Caudate nucleus (tissue), 63 donors: ENCODE measurements at places on chromosomes 16 and 17.

DNA sequence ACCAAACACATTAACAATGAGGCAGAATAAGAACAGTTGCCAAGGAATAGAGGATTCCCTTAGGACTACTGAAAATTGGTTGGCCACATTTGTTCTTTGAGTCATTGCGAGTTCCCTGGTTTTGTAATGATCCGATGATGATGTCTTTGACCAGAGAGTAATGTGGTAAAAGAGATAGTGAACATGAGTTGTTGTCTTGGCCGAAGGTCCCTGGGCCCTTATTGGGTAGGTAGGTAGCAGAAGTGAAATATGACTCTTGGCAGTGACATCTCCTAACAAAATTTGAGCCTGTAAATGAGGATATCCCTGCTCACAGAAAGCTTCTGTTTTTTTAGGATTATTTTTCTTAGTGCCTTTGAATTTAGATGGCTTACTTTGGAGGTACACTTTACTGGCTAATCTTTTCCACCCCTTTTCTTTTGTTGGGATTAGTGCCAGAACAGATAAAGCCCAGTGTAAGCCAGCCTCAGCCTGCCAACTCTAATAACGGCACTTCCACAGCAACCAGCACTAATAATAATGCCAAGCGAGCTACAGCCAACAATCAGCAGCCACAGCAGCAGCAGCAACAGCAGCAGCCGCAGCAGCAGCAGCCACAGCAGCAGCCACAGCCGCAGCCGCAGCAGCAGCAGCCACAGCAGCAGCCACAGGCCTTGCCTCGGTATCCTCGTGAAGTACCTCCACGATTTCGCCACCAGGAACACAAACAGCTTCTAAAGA, 47.2 kb downstream of the TNRC6A start:
- DNase-seq: no peak

DNA sequence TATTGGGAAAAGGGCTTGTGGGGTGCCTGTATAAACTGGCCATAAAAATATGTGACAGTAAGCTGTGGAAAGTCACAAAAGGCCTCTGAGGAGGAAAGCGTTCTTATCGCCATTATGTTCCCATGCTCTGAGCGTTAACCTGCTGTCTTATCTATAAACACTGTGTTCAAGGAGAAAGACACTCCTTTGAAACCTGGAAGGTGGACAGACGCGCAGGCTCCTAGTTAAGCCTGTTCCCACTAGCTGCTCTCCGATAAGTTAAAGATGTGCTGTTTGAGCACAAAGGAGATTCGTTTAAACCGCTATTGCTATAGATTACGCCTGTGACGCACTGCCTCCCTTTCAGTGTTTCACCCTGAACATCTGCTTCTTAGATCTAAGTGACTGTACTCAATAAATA, 5.2 kb downstream of the ALOX12B start:
- no peak for DNase-seq

GRCh38 chr16:29891525-29892457, 7.6 kb downstream of the SEZ6L2 start:
- DNase-seq: no peak

DNA sequence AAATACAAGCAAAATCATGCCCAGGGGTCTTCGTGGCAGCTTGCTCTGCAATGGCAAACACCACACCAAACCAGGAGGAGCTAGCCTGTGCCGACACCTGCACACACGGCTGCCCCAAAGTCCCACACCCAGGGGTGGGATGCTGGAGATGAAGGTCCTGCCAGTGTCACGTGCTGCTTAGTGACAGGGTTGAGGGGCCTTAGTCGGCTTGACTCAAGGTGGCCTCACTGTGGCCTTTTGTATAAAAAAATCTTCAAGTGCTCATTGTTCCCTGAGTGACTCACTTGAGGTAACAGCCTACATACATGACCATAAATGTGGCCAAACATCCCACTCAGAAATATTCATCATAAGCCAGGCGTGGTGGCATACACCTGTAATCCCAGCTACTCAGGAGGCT, 7.3 kb downstream of the TRIM65 start:
- DNase-seq: no peak

DNA sequence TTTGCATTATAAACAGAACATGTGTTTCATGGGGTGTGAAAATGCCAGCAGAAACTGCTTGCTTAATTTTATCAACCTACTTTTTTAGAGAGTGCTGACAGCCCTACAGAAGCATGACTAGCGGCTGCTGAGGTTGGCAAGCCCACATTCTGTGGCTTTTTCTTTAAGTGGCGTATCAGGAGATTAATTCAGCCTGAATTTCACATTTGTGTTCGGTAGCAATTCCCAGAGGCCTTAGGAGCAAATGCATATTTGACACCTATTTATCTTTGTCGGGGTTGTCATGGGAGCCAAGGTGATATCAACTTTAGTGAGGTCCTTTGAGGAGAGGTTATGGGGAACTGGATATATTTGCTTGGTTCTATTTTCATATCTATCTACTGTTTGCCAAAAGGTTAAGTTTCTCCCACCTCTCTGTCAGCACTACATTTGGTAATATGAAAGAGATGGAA, 140.9 kb downstream of the KCNJ2 start:
- DNase-seq: no peak

- no peak for DNase-seq
Observed at GRCh38 chr17:60094754-60095153, 16.0 kb upstream of the HEATR6 start.

DNA sequence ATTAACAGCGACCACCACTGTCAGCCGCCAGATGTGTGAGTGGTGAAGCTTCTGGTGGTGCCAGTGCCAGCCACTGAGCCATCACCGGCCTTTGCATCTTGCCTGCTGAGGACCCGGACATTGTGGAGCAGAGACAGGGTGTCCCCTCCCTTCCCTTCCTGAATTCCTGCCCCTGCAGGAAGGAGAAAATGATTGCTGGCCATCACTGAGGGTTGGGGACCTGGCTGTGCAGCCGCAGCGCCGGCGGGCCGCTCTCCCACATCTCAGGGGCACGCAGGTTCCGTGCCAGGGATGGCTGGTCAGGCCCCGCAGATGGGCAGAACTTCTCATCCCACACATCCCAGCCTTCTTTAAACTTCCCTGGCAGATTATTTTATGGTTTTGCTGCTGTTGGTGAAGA, 56.5 kb downstream of the RPTOR start:
- DNase-seq: no peak

DNA sequence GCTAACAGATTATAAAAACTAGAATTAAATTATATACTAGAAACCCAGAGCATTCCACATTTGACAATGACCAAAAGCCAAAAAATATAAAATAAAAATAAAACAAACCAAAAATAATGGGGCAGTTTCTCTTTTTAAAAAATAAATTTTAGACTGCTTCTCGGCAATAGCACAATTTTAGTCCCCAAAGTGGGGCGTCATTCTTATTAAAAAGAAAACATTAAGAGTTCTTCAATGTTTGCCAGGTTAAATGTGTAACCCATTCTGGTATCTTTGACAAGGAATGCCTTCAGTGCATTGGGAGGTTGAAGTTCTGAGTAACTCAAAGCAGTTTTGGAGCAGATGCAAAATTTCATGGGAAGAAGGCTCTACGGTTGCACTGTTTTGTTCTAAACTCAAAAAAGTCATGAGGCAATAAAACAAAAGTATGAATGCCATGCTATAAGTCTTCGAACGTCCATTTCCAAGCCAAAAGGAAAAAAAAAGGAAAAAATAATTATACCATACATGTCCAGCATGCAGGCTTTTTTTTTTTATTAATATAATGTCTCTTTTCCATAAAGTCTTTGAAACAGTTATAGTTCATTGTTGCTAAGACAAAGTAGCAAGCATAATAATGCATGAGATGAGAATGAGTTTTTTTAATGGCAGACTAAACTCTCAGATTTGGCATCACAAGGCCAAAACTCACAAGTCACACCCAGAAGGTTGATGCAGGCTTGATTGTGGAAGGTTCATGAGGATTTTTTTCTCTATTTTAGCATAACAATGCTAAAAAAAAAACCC, 3.1 kb downstream of the MAF start:
- DNase-seq: no peak

DNA sequence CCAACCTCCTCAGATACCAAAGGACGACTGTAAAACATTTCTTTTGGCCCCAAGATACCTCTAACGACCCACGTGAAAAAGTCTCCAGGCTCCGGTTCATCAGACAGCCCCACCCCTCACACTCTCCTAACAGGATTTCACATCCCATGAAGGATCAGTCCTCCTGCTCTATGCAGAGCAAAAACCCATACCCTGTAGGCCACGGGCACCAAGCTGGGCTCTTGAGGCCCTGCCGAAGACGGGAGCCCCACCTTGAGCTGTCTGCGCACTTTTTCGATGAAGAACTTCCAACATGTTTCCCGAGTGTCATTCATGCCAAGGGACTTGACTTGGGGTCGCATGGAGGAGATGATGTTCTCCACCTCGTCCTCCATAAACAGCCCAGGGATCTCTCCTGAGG, 89.9 kb downstream of the PGS1 start:
- DNase-seq: no peak

GRCh38 chr17:8436844-8437171, 1.1 kb downstream of the NDEL1 start:
- DNase-seq: no peak

DNA sequence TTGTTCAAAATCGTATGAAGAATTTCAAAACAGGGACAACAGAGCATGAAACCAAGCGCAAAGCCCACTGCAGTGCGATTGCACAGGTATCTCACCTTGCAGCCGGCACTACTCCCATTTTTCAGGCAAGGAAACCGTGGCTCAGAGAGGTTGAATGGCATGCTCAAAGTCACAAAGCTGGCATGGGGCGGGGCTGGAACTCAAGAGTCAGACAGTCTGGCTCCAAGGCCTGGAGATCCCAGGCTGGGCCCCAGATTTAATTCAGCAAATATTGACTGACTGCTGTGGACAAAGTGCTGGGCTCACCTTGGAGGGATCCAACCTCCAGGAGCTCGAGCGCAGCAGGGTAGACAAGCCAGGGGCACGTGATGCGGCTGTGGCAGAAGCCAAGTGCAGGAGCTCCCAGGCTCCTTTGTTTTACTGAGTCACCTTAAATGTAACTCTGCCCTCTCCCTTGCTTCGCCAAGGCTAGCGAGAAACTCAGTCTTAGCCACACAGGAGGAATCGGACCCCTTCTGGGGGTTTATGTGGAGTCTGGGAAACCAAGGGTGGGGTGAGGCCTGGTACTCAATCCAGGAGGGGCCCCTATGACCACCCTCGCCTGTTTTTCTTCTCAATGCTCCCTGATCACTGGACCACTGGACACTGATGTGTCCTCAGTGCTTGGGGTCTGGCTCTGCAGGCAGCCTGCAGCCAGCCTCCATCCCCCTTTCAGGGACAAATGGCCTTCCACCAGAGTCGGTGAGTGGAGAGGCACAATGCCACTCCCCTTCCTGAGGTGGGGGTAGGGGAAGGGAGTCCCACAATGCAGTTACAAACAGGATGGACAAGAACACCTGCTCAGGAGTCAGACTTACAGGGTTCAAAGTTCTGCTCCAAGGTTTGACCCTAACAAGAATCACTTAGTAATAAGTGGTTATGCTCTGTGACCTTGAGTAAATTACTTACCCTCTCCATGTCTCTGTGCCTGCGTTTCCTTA, 3.9 kb upstream of the SPATA20 start:
- DNase-seq: no peak

DNA sequence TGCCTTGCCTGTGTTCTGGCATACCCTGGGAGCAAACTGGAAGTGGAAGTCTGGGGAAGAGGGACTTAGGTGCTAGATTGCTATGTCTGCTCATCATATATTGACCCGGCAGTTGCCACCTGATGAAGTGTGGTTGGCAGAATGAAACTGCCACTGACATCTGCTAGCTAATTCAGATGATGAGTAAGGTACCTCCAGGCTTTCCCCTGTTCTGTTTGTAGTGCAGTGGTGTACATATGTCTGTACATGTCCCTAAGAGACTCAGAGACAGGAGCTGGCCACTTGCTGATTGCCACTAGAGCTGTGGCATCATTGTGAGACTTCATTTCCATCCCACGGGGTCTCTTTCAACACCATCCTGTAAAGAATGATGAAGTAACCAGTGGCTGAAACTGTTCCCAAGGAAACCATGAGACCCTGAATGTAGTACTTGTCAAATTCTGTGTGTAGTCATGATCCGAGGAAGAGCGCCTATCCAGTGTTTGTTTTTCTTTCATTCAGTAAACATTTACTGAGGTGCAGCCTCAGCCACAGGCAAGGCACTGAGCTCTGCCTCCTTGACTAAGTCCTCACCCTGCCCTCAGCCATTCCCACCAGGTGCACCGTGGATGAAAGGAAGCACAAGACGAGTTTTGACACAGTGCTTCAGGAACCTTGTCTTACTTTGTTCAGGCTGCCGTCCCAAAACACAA, 13.2 kb downstream of the CLUAP1 start:
- no peak for DNase-seq

GRCh38 chr17:38982858-38983746, 15.9 kb upstream of the FBXO47 start:
- DNase-seq: no peak

- DNase-seq: no peak
Observed at GRCh38 chr16:22282254-22282892, 14.8 kb upstream of the POLR3E start.

DNA sequence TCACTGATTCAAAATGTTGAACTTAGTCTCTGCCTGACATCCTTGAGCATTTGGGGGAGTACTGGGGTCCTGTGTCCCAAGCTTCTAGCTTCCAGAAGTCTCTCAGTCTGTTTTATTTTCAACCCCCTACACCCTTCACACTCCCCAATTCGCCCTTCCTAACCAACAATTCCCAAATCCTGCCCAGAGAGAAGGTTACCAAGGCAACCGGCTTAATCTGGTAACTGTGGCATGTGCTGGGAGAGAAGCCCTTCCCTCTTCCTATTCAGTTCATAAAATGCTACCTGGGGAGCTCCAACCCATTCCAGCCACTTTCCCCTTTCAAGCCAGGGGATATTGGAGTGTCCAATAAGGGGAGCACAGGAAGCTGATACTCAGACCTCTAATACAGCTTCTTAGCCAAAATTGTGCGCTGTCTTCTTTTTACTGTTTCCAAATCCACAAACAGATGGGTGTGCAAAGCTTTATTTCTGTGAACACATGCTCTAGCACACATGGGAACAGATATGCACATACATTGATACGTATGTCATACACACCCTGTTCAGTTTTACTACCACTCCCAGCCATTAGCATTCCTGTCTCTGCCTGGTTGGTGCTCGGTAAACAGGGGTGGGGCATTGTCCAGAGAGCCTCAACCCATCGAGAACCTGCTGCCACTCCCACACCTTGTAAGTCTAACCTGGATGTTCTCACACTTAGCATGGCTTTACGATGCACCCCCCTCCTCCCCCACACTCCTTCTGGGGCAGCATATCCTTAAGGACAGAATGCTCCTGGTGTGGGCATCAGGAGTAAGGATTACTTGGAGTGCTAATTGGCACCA, 1.1 kb upstream of the RAPGEFL1 start:
- no peak for DNase-seq

- no peak for DNase-seq
Observed at GRCh38 chr17:1033503-1033902, 36.6 kb downstream of the TIMM22 start.

DNA sequence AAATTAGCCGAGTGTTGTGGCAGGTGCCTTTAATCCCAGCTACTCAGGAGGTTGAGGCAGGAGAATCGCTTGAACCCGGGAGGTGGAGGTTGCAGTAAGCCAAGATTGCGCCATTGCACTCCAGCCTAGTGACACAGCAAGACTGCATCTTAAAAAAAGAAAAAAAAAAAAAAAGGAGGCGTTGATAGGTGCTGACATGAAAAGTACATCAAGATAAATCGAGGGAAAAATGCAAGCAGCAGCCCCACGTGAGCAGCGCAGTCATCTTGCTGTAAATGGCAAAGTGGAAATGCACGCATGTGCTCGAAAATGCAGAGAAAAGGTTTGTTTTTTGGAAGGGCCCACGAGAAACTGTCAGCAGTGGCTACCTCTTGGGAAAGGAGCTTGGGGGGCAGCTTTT, 20.9 kb downstream of the MXRA7 start:
- no peak for DNase-seq

- no peak for DNase-seq
Observed at GRCh38 chr17:49964769-49965523, 4.0 kb upstream of the DLX4 start.

- no peak for DNase-seq
Observed at GRCh38 chr17:32355649-32356377, 5.9 kb downstream of the ZNF207 start.
